ENCODE measurements at places on chromosomes 13 and 19.
A peak's percentile ranks its signal among the peaks of the same experiment; 100 is the strongest.

GRCh38 chr13:21673539-21673788 lies 2.6 kb downstream of the FGF9 start:
- no peak for DNase-seq

GRCh38 chr19:16435238-16435917 lies 36.4 kb downstream of the EPS15L1 start:
- no peak for DNase-seq

DNA sequence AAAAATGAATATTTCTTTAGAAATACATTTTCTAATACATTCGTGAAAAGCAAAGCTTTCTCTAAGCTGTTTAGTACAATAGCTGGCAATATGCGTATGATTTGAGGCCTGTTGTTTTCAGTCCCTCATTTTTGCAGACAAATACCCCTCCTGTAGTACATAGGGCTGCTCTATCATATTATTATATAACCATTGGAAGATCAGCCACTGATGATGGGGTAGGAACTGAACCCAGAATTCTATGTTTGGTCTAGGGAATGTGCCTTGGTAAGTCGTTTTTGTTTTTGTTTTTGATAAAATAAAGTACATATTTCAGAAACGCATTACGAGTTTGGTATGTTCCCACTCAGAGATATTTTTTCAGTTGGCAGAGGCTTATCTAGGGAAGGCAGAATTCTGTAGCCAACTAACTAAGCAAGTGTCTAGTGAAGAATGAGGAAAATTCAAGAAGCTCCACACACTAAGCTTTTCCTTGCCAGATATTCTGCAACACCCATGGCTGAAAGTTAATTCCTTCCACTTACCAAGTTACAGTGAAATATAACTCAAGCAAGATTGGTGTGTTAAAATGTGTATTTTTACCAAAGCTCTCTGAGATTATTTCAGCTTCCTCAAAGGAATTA lies 656.9 kb upstream of the MIR17HG start:
- DNase-seq = no peak

GRCh38 chr19:38173291-38174041 lies 50.6 kb downstream of the DPF1 start:
- no peak for DNase-seq

- DNase-seq = no peak
Measured at GRCh38 chr13:97302611-97303010, 80.5 kb downstream of the MBNL2 start.

DNA sequence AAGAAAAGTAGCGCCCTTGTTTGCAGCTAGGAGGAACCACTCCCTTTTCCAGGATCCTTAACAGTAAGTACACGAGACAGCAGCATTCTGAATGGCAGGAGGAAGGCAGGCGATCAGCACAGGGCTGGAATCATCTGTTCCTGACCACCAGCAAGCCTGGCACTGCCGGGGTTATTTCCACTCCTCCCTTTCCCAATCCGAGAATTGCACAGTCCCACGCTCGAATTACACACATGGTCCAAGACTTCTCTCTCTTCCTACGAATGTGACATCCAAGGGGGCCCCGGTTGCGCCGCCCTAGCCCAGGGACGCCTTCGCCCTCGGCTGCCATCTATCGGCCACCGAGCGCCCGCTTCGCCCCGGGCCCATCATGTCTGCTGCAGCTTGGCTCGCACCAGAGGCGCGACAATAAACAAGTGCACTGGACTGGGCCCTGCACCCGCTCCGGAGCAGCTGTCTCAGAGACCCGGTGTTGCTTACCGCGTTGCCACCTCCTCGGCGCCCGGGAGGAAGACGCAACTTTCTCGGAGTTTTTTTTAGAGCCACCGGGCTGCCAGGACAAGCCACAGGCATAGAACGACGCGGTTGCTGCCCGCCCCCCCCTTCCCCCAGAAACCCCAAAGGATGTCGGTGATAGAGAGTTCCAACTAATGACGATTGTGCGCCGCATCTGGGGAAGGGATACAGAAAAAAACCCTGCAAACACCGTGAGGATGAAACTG lies at the start of gene SLITRK5:
TSS of gene SLITRK5 (plus strand) at position 341 of the 722 bp plus-strand sequence. CDS start 4,018 bp downstream, outside the sequence.
- peak; percentile 61 for DNase-seq

DNA sequence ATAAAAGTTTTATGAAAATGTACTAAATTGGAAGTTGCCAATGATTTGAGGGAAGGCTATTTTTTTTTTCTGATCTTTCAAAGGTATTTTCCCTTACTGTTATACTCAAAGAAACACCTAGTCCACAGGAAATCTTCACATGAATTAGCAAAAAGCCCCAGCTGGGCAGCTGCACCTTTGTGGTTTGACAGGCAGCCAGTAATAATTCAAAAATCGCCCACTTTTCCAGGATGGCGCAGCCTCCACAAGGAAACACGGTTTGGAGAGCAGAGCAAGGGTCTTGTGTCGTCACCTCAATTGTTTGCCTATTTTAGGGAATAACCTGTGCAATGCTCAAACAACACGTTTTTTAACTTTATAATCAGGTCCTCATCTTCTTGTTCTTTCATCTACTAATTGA lies 324.9 kb upstream of the GPC6 start:
- no peak for DNase-seq

DNA sequence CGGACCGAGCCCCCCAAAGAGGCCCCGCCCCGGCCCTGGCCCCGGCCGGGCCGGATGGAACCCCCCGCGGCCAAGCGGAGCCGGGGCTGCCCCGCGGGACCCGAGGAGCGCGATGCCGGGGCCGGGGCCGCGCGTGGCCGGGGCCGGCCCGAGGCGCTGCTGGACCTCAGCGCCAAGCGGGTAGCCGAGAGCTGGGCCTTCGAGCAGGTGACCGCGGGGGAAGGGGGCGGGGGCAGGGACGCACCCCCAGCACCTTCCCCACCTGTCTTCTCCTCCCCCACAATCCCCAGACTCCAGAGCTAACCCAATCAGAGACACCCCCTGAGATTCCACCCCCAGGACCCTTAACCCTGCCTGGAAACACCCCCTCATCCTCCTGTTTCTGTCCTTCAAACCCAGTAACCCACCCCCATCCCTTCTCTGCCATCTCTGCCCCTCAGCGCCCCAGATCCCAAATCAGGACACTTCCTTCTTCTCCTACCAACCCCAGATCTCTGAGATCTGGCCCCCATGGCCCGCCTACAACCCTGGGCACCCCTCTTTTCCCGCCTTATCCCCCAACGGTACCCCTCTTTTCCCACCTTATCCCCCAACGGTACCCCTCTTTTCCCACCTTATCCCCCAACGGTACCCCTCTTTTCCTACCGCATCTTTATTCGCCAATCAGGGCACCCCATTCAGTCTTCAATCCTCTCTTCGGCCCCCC lies 505 bp downstream of the ZSWIM4 start:
- DNase-seq = no peak

DNA sequence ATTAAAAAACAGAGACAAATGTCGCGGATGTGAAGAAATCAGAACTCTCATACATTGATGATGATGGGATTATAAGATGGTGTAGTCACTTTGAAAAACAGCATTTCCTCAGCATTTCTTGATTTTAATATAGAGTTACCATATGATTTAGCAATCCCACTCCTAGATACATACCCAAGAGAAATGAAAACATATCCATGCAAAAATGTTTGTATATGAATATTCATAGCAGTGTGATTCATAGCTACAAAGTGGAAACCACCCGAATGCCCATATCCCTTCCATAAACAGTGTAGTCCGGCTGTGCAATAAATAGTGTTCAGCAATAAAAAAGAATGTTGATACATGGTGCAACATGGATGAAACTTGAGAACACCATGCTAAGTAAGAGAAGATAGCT lies 44.6 kb downstream of the DPY19L3 start:
- DNase-seq = no peak

DNA sequence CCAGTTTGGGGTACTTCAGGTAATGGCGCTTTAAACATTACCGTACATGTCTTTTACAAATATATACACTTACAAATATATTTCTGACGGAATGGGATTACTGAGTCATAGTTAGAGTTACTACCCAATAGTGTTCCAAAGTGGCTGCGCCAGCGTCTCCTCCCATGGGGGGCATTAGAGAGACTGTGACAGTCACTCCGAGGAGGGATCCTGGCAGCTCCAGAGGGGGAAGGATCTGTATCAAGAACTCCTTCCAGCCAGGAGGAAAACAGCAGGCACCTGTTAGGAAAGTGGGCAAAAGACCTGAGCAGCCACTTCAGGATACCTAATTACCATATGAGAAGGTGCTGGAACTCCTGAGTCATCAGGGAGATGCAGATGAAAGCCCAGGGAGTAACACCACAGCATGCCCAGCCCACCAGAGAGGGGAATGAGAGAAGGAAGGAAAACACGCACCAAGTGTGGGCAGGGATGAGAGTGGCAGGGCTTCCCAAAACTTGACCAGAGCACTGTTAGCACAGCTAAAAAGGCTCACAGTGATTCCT lies 52.9 kb downstream of the SLC7A9 start:
- DNase-seq = no peak

DNA sequence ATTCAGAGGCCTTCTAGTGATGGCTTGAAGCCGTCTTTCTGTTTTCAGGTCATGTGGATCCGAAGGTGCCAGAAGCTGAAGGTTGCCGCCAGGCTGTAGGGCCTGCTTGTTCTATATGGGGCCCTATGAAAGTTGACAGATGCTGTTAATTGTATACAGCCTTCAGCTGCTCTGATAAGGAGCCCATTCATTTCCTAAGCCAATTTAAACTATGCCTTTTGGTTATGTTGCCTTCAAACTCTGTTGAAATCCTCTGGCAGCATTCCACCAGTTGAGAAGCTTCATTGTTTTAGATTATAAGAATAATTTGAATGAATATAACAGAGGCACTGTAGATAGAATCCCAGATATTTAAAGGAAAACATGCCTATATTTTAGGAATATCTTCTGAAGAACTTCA lies 34.4 kb downstream of the RAP2A start:
- no peak for DNase-seq

- DNase-seq = no peak
Measured at GRCh38 chr13:22776394-22777186, 404.2 kb upstream of the SGCG start.

DNA sequence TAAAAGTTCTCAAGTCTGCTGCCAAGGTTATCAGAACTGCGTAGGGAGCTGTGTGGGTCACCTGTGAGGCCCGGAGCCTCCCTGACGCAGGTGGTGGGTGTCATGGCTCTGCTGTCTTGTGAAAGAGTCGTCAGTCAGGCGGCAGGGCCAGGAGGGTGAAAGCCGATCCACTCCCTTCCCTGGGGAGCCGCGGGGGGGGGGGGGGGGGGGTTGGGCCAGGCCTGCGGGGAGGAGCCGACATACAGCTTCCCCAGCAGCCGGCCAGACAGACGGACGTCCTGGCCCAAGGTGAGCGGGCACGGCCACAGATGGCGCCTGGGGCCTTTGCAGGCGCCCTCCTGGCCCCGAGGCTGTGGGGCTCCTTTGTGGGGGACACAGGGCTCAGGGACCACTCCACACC lies 12.4 kb downstream of the SBNO2 start:
- DNase-seq = no peak

DNA sequence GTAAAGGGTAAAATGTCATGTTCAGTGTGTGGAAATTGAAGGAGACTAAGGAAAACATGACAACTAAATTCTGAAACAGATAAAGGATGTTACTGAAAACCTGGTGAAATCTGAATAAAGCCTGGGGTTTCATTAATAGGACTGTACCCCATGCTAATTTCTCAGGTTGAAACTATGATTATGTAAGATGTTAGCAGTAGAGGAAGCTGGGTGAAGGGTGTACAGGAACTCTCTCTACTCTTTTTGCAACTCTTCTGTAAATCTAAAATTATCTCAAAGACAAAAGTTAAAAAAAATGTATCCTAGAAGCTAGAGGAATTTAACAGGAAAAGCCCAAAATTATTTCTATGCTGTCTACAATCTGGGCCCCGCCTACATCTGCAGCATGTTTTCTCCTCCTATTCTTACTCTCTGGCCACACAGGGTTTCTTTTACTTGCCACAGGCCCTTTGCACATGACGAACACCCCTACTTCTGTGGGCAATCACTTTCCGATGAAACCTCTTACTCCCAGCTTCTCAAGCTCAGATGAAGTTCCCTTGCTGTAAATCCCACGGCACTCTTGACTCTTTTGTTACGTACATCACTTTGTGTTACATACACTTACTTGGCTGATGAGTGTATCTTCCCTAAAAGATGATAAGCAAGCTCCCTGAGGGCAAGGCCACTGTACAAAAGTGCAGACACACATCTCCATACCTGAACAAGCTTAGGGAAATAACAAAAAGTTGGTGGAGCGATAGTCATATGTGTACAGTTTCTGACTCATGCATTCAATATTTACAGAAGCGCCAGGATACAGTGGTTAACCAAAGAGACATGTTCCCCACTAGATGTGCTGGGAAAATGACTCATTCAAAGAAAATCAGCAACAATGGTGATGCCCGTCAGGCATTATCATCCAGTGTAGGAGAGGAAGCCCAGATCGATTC lies 32.6 kb downstream of the RUBCNL start:
- DNase-seq = peak; percentile 24

DNA sequence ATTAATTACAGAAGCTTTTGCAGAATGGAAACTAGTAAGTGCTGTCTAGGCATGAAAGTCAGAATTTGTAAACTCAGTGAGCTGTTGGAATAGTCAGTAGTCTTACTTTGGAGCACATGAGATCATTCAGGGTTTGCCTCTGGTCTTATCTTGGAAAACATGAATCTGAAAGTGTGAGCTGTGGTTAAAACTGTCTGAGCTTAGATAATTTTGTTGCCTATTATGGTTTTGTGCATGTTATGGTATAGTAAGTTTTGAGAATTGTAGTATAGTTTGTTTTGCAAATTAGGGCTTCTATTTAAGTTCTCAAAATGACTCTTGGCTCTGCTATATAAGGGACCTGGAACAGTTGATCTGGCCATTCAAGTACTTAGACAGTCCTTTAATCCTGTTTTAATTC lies 53.7 kb upstream of the TRPC4 start:
- no peak for DNase-seq

- no peak for DNase-seq
Measured at GRCh38 chr13:101655435-101655834, 203.0 kb downstream of the ITGBL1 start.

DNA sequence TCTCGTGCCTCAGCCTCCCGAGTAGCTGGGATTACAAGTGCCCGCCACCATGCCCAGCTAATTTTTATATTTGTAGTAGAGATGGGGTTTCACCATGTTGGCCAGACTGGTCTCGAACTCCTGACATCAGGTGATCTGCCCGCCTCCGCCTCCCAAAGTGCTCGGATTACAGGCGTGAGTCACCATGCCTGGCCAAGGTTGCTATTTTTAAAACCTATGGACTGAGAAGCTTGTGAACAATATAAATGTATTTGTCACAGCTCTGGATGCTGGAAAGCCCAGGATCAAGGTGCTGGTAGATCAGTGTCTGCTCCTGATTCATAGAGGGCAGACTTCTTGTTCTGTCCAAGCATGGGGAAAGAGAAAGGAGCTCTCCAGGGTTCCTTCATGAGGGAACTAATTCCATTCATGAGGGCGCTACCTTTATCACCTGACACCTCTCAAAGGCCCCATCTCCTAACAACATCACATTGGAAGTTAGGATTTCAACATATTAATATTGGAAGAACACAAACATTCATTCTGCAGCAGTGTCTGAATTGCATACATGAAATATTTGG lies 16.1 kb downstream of the CARD8 start:
- no peak for DNase-seq

- DNase-seq = no peak
Measured at GRCh38 chr13:112782429-112783010, 92.7 kb downstream of the ATP11A start.
